ENCODE measurements at places on chromosomes 1 and 21.

DNA sequence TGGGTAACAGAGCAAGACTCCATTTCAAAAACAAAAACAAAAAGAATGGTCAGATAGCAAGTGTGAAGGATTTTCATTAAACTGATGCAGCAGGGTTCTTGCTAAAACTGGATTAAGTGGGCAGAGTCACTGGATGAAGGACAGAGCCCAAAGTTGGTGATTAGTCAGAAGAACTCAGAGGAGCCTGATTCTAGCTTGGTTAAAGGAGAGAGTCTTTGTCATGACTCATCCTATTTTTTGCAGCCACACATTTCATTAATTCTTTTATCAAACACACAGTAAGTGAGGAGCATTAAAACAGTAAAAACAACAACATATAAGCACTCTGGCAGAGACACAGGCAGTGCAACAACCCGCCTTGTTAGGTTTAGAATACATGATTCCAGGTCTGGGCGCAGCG, 56.0 kb upstream of the EDARADD start:
- no peak for DNase-seq

- DNase-seq, result no peak
Measured at GRCh38 chr1:246647113-246647512, 77.1 kb upstream of the SCCPDH start.

DNA sequence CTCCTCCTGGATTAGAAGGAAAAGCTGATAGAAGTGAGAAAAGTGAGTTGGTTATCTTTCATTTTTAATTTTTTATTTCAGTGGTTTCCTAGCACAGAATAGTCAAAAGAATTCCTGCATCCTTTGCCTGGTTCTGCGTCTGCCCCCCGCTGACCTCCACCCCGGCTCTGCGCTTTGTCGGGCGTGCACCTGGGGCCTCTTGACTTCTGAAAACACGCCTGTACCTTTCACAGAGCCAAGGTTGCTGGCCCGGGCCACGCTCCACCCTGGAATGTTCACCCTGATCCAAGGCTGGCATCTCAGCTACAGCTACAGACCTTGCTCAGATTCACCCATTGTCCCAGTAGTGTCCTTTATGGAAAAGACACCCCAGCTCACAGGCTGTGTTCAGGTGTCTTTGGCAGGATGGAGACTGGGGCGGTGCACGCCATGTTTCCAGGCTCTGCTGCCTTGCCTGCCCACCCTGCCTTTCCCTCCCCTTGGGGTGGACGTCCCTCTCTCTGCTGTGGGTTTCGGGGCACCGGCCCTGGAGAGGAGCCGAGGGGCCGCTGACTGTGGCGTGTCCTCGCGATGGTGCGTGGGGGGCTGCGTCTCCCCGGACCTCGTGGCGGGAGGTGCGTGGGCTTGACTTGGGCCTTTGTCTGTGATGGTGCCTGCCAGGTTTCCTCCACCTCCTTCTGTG, 40.3 kb upstream of the DIP2A start:
- no peak for DNase-seq

GRCh38 chr1:199616947-199617346, 410.6 kb upstream of the NR5A2 start:
- no peak for DNase-seq

DNA sequence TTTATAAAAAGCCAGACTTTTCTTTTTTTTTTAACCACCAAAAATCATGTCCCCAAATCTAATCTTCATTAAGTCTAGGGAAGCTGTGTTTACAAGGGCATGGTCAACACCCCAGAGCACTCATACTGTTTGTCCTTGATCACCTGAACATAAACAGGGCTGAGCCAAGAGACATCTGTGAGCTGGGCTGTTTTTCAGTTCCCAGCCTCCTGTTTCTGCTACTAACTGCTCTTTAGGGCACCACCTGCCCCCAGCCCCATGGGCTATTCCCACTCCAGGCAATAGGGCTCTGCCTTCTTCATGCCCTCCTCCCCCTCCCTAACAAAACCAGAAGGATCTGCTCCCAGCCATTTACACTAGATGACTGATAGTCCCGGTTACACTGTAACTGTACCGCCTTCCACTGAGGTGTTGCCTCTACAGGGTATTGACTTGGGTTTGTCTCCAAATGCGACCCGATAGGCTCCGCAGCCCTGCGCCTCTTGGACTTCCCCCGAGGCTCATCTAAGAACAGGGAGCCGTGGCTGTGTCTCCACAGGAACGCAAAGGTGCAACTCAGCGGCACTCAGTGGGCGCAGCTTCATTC, 11.7 kb upstream of the SLC26A9 start:
- DNase-seq, result no peak

- no peak for DNase-seq
Measured at GRCh38 chr1:222097588-222097987, 355.7 kb upstream of the DUSP10 start.

GRCh38 chr1:19858893-19859292, 23.3 kb upstream of the OTUD3 start:
- DNase-seq, result no peak

DNA sequence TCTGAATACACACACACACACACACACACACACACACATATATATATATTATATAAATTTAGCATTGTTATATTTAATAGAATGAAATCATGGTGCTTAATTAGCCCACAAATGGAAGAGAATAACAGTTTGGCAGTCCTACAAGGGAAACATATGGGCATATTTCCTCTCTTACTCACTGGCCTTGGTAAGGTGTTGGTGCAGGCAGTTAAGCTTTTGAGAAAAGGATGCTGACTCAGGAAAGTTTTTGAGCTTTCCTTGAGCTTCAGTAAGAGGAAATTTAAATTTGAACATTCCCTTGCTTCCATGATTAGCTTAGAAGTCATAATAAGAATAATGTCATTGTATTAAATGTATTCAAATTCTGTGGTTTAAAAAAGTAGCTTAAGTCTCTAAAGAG, 37.0 kb upstream of the B3GALT5 start:
- DNase-seq, result no peak

GRCh38 chr1:119590393-119590792, 57.7 kb downstream of the ZNF697 start:
- no peak for DNase-seq

DNA sequence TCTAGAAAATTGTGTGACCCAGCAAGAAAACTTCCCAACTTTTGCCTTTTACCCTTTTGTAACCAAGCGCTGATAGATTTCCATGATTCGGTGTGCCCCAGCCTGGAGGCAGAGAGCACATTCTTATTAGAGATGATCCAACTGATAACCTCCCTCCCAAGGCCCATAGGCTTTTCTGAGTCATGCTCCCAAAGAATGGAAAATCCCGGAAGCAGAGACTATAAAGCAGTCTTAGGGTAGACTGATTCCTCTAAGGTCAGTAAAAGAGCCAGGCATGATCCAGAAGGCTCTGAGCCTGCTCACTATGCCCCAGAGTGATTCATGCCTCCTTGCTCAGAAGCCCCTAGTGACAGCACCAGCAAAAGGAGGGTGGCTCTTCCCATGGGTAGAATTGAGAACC, 4.3 kb downstream of the CAMK1G start:
- no peak for DNase-seq

- no peak for DNase-seq
Measured at GRCh38 chr21:33111577-33111976, 41.6 kb downstream of the OLIG1 start.

- no peak for DNase-seq
Measured at GRCh38 chr1:88740784-88741183, 56.7 kb downstream of the PKN2 start.
